ENCODE measurements at places on chromosomes 6 and 20. TPM values are rescaled to one million over a fixed set of nuclear protein-coding genes. Genes with fewer than 3 reads are reported as not detected.

The SPTLC3 gene
- total RNA-seq, result 9.7 TPM

The LY6G6D gene
- total RNA-seq, result not detected

The OR2H2 gene
- not detected for total RNA-seq

- no peak for DNase-seq
Observed at GRCh38 chr6:142014515-142014914, 118.2 kb upstream of the GJE1 start.

The ATRN gene
- total RNA-seq, result 20.2 TPM

- DNase-seq, result no peak
Observed at GRCh38 chr6:67210450-67210849, 1424.6 kb upstream of the ADGRB3 start.

GRCh38 chr6:13486679-13487121 is 700 bp downstream of the GFOD1 start:
- no peak for DNase-seq

The ZNF831 gene
- total RNA-seq, result 2.1 TPM

The FAM209B gene
- total RNA-seq, result not detected

DNA sequence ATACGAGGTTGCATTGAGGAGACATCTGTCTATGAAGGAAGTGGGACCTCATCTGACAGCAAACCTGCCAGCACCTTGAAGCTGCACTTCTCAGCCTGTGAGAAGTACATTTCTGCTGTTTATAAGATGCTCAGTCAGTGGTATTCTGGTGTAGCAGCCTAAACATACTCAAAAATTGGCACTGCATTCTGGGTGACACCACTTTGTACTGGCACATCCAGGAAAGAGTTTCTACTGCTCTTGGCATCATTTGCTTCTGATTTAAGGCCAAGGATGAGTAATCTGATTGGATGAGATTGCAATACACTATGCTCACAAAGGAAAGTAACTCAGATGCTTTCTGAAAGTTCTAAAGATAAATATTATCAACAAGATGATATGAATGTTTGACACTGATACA is 275.4 kb upstream of the TFAP2D start:
- no peak for DNase-seq

- DNase-seq, result no peak
Observed at GRCh38 chr6:122709922-122710512, 69.5 kb upstream of the FABP7 start.

The SCRT2 gene
- total RNA-seq, result not detected

The LGSN gene
- not detected for total RNA-seq

The EMILIN3 gene
- 0.13 TPM for total RNA-seq

DNA sequence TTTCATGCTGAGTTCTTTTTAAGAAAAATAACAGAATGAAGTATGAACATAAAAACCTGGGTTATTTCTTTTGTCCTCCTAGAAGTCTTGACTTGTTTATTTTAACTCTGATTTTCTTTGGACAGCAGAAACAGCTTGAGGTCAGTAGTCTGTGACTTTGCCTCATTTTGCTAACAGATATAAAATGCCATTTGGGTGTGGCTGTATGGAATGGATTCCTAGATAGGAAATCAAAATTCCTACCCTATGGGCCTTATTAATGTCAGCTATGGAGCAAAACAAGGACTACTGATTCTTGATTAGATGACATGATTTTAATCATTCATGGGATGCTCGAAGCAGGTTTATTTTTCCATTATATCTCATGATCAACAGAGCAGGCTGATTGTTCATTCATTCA is 46.8 kb upstream of the TENT5A start:
- DNase-seq, result no peak
